ENCODE measurements at places on chromosomes 1 and 21.

- no peaks in the 10 kb centered on the region for H3K36me3 ChIP-seq
- no peaks in the 10 kb centered on the region for H3K4me1 ChIP-seq
- H3K4me3 ChIP-seq: no peak overlapping the region
- no peak for DNase-seq
- no peaks in the 10 kb centered on the region for H3K27me3 ChIP-seq
- H3K27ac ChIP-seq: no peak overlapping the region
Measured at GRCh38 chr1:168960114-168960513, 146.4 kb upstream of the ATP1B1 start.

DNA sequence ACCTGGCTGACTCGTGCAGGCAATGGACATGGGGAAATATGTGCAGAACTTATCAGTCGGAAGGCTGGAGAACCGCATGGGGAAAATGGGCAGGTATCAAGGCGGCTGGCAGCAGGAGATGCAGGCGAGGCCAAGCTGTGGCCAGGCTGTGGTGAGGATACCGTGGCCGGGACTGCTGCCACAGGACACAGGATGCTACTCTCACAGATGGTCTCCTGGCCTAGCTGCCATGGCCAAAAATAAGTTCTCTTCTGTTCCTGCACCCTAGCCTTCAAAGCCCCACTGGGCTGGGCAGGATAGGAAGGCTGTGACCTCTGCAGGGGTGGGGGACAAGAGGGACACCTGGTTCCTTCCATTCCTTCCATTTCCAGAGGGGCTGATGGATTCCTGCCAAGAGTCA lies 26.4 kb downstream of the TEX35 start:
- H3K36me3 ChIP-seq: no peaks in the 10 kb centered on the region
- no peaks in the 10 kb centered on the region for H3K27me3 ChIP-seq
- no peak overlapping the region for H3K27ac ChIP-seq
- no peak for DNase-seq

DNA sequence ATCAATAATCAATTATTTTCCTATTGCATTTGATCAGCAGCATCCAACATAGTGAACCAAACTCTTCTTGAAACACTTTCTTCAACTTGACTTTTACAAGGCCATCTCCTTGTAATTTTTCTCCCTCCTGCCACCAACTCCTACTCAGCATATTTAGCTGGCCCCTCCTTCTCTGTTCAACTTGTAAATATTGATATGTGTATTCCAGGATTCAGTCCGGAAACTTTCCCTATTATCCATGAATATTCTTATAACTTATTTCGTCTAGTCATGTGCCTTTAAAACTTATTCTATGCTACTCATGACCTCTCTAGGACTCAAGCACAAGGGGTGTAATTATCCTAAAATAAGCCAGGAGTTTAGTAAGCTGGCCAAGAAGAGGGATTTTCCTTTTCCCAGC lies 52.9 kb downstream of the ZNF697 start:
- no peaks in the 10 kb centered on the region for H3K36me3 ChIP-seq
- no peak overlapping the region for H3K4me3 ChIP-seq
- DNase-seq: no peak
- no peak overlapping the region for H3K27ac ChIP-seq
- H3K4me1 ChIP-seq: no peaks in the 10 kb centered on the region

DNA sequence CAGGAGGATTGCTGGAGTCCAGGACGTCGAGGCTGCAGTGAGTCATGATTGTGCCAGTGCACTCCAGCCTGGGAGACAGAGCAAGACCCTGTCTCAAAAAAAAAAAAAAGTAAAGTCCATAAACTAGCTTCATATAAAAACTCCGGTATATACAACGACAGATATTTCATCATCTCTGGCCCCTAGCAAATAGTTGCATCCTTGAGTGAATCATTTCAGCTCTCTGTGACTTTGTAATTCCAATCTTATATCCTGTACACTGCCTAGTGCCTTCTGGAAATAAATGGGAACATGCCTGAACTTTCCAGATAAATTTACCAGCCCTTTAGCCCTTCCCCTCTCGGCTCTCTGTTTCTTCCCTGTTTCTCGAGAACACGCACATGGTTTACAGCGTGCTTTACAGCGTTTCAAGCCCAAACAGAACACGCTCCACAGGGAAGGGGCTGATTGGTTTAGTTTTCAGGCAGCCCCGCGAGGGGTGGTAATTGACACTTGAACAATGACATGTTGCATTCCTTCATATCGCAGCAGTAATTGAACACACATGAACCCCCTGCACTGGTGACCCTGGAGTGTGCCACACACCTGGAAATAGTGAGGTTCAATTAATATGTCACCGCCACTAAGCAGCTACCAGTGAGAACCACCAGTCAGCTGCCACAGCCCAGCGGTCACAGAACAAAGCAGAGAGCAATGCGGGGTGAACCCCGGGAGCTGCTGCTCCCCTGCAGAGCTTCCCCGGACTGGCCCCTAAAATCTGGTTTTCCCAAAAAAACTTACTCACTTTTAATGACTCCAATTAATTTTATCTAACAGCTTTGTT lies 35.7 kb upstream of the SIM2 start:
- no peak overlapping the region for H3K4me3 ChIP-seq
- H3K27ac ChIP-seq: no peak overlapping the region
- H3K27me3 ChIP-seq: no peaks in the 10 kb centered on the region
- no peak for DNase-seq
- no peaks in the 10 kb centered on the region for H3K36me3 ChIP-seq

GRCh38 chr1:211328084-211328694 lies 1.6 kb downstream of the TRAF5 start:
- H3K4me3 ChIP-seq: peak overlapping the region; percentile 91
- H3K27ac ChIP-seq: peak overlapping the region; percentile 79
- H3K4me1 ChIP-seq: peaks cover 39% of the 10 kb centered on the region

DNA sequence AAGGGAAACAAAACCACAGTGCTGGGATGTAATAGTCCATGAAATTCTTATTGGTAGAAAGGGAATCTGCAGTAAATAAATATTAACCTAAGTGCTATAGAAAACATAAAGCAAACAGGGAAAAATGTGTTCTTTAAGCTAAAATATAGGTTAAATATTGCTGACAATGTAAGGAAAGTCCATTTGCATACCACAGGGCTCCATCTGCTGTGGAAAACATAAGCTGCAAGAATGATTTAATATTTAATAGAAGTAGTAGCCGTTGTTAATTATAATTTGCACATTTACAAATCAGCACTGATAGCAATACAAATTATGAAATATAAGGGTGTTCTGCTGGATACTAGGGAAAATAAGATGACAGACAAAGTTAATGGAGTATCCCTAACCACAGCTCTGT lies 444.9 kb upstream of the PKN2 start:
- H3K4me3 ChIP-seq: no peak overlapping the region
- H3K4me1 ChIP-seq: no peaks in the 10 kb centered on the region

GRCh38 chr1:181794332-181794731 lies 267.2 kb downstream of the ZNF648 start:
- DNase-seq: no peak
- no peaks in the 10 kb centered on the region for H3K27me3 ChIP-seq
- no peak overlapping the region for H3K4me3 ChIP-seq
- H3K27ac ChIP-seq: no peak overlapping the region

GRCh38 chr1:30286988-30287839 lies 436.2 kb downstream of the MATN1 start:
- DNase-seq: no peak
- no peaks in the 10 kb centered on the region for H3K4me1 ChIP-seq
- H3K4me3 ChIP-seq: no peak overlapping the region
- H3K27me3 ChIP-seq: no peaks in the 10 kb centered on the region

DNA sequence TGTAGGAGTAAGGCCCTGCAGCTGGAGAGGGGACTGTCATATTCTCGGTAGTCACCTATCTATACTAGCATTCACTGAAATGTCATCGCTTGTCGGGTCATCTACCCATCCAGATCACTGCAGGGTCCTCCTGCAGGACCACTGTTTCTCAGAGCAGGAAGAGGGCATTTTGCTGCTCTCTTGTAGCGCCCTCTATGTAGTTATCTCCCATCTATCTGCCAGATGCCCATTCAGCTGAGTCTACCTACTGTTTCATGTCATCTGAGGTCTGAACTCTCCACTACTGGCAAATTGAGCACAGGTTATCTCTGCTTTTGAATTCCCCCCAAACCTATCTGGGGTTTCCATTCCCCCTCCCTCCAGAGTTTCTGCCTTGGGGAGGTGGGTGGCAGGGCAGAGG lies 258.2 kb upstream of the FOXD3 start:
- no peaks in the 10 kb centered on the region for H3K27me3 ChIP-seq
- no peaks in the 10 kb centered on the region for H3K36me3 ChIP-seq
- DNase-seq: no peak
- no peaks in the 10 kb centered on the region for H3K4me1 ChIP-seq

GRCh38 chr21:14452727-14453241 lies 69.8 kb upstream of the HSPA13 start:
- no peak overlapping the region for H3K27ac ChIP-seq
- no peaks in the 10 kb centered on the region for H3K4me1 ChIP-seq
- no peak overlapping the region for H3K4me3 ChIP-seq
- DNase-seq: no peak
- H3K27me3 ChIP-seq: no peaks in the 10 kb centered on the region

DNA sequence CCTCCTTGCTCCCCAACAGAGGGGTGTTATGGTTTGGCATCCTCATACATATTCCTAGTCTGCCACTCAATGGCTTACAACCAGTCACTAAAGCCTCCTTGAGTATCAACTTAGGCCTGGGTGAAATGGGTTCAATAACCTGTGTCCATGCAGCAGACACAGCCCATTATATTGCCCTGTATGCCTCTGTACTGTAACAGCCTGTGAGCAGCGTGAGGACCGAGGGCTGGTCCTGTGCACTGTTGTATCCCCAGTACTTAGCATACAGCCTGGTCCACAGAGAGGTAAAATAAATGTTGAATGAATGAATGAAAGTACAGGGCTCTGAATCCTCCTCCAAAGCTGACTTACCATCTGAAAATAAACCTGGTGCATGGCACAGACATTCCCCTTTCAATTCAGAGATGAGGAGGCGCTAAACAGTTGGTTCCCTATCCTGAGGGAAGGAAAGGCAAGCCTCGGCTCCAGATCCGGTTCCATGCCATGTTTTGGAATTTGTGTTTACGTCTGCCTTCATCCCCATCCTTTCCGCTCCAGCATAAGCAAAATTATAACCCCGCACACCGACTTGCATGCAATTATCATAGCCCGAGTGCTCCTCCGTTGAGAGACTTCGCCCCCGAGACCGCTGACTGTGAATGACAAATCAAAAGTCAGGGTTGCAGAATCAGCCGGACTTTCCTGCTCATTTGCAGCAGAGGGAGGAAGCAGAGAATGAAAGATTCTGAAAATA lies 45.0 kb upstream of the DNAJC6 start:
- no peak for DNase-seq
- no peaks in the 10 kb centered on the region for H3K27me3 ChIP-seq
- no peaks in the 10 kb centered on the region for H3K36me3 ChIP-seq
- H3K4me1 ChIP-seq: peaks cover 5% of the 10 kb centered on the region

DNA sequence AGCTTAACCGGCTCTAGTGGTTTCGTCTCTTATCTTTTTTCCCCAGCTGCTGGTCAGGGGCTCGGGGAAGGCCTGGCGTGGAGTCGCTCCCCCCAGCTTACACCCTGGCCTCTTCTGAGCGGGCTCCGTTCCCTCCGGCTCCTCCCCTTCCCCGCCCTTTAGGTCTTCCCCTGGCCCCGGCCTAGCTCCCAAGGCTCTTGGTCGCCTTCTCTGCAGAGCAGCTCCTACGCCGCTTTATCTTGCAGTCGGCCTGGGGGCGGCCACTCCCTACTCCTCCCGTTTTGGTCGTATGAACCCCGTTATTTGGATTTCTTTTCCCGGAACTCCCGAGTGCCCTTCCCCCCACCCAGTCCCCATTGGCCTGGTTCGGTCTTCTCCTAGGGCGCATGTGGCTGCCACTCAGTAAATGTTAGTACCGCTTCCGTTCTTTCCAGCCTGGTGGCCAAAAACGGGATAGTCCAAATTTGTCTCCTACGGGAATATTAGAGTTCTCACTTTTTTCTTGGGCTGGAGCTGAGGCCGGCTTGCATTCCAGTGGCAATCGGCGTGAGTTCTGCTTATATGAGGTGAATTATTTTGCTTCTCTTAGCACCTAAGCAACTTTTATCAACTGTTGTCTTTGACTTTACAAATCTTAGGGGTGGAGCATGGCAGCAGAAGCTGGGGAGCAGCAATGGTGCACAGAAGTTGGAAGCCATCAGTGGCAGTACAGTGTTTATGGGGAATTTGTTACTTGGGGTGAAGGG lies 467 bp downstream of the THRAP3 start:
- H3K27me3 ChIP-seq: no peaks in the 10 kb centered on the region
- peak overlapping the region; percentile 92 for H3K27ac ChIP-seq
- H3K4me1 ChIP-seq: peaks cover 49% of the 10 kb centered on the region
- DNase-seq: peak; percentile 70

- no peak for DNase-seq
- H3K4me3 ChIP-seq: no peak overlapping the region
- H3K27me3 ChIP-seq: no peaks in the 10 kb centered on the region
- H3K4me1 ChIP-seq: no peaks in the 10 kb centered on the region
Measured at GRCh38 chr21:46527801-46528200, 69.1 kb downstream of the DIP2A start.

DNA sequence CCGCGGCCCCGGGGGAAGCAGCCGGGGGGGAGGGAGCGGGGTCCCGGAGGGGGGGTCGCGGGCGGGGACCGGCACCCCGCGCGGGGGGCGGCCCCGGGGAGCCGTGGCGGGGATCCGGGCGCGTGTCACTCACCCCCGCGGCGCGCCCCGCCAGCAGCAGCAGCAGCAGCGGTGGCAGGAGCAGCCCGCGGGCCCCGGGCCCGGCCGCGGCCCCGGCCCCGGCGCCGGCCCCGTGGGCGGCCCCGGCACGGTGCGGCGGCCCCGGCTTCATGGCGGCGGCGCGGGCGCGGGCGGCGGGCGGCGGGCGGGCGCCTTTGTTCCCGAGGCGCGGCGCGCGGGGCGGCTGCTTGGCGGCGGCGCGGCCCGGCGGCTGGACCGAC lies 252 bp downstream of the SDC3 start:
- peaks cover 4% of the 10 kb centered on the region for H3K4me1 ChIP-seq
- H3K27me3 ChIP-seq: no peaks in the 10 kb centered on the region
- no peak for DNase-seq

GRCh38 chr1:22628698-22629444 lies 7.6 kb upstream of the C1QA start:
- H3K4me1 ChIP-seq: no peaks in the 10 kb centered on the region
- no peak overlapping the region for H3K27ac ChIP-seq
- no peak overlapping the region for H3K4me3 ChIP-seq
- no peaks in the 10 kb centered on the region for H3K27me3 ChIP-seq
- H3K36me3 ChIP-seq: no peaks in the 10 kb centered on the region

- H3K27me3 ChIP-seq: no peaks in the 10 kb centered on the region
- no peak for DNase-seq
- H3K36me3 ChIP-seq: no peaks in the 10 kb centered on the region
- H3K27ac ChIP-seq: no peak overlapping the region
Measured at GRCh38 chr21:16302851-16303282, 573.1 kb downstream of the USP25 start.

DNA sequence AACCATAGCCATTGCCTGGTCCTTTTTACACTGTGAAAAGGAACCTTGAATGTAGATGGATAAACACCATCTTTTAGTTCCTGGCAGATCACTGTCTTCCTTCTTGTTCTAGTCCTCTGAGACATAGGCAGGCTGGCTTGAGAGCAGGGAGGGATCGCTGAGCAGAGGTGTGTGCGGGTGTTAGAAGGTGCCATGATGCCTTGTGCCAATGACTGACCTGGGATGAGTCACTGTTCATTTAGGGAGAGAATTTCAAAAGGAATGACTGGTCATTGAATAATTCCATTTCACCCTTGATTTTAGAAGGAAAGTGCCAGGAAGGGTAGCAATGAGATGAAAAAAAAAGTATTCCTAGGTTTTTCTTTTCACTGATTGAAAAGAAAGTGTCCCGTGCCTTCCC lies 383.9 kb downstream of the KIF26B start:
- no peak overlapping the region for H3K4me3 ChIP-seq
- H3K27me3 ChIP-seq: no peaks in the 10 kb centered on the region
- H3K4me1 ChIP-seq: no peaks in the 10 kb centered on the region

- H3K27ac ChIP-seq: no peak overlapping the region
- H3K27me3 ChIP-seq: no peaks in the 10 kb centered on the region
- peaks cover 8% of the 10 kb centered on the region for H3K4me1 ChIP-seq
- H3K36me3 ChIP-seq: no peaks in the 10 kb centered on the region
- no peak for DNase-seq
Measured at GRCh38 chr1:110430366-110430765, 20.6 kb upstream of the PROK1 start.

Measured in thoracic aorta (tissue), 2 donors.